Keratinocyte (primary cell): ENCODE measurements at places on chromosomes 11 and 22. TPM values are rescaled to one million over a fixed set of nuclear protein-coding genes. Genes with fewer than 3 reads are reported as not detected.

The SFI1 gene
- polyA plus RNA-seq: 6.6 to 12.0 TPM (median 10.7 TPM) in 3 replicates

The PIK3C2A gene
- 27.9 to 44.7 TPM (median 33.2 TPM) in 3 replicates for polyA plus RNA-seq

The CRYBB3 gene
- polyA plus RNA-seq: 0.06 TPM in 1 of 3 replicates, not detected in the others

The SYT7 gene
- polyA plus RNA-seq: 2.0 to 4.4 TPM (median 2.6 TPM) in 3 replicates

The RCOR2 gene
- polyA plus RNA-seq: 0.35 to 0.62 TPM (median 0.46 TPM) in 3 replicates

The OR56A1 gene
- not detected in 3 replicates for polyA plus RNA-seq

The SAA1 gene
- 25.6 to 94.6 TPM (median 27.5 TPM) in 3 replicates for polyA plus RNA-seq

The KCNJ5 gene
- polyA plus RNA-seq: 0.59 to 1.4 TPM (median 0.77 TPM) in 3 replicates

The LMO1 gene
- polyA plus RNA-seq: 0.08 to 0.18 TPM in 2 of 3 replicates, not detected in the other

The PDE3B gene
- 0.01 TPM in 2 of 3 replicates, not detected in the other for polyA plus RNA-seq

The SYCE3 gene
- 0.17 to 0.36 TPM in 2 of 3 replicates, not detected in the other for polyA plus RNA-seq

The OR5P2 gene
- 0.06 to 0.25 TPM (median 0.24 TPM) in 3 replicates for polyA plus RNA-seq

The SLC22A6 gene
- polyA plus RNA-seq: not detected in 3 replicates

The DESI1 gene
- polyA plus RNA-seq: 32.8 to 43.1 TPM (median 39.6 TPM) in 3 replicates

The MPPED2 gene
- polyA plus RNA-seq: not detected in 3 replicates

The ABTB2 gene
- 1.0 to 2.5 TPM (median 1.6 TPM) in 3 replicates for polyA plus RNA-seq

The DEFB131B gene
- polyA plus RNA-seq: not detected in 3 replicates
